ENCODE measurements at places on chromosomes 11 and 22.
A peak's percentile ranks its signal among the peaks of the same experiment; 100 is the strongest.

DNA sequence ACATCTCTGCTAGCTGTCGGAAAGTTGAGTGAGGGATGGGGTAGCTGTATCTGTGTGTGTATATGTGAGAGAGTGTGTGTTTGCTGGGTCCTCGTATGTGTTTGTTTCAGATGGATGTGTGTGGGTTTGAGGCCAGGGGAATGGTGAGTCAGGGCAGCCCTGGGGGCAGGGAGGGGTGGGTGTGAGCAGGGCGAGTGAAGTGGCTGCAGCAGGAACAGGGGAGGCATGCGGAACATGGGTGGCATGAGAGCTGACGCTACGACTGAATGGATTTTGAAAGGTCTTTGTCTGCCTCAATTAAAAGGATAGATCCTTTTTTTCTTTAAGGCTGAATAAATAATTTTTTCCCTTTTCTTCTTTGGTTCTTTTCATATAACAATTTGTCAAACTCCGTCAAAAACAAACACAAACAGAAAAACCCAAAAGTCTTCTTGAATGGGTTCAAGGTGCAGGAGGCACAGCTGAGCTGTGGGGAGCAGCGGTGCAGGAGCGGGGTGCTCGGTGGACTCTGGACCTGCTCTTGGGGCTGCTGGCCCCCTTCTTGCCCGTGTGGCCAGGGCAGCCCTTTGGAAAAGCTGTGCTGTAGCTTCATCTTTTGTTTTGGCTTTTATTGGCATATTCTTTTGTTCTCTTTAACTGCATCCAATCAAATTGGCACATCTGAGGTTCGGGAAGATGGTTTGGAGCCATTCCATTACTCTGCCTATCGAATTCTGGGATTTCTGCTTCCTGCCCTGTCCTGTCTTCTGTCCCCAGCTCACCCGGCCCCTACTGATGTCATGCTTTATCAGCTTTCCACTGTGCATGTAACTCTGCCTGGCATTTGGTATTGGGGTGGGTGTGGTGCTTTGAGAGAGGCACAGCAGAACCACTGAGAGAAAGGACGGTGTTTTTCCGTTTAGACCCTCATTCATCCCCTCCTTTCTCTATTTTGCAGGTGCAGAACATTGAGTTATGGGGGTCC is 80.1 kb downstream of the ADAMTS15 start:
- no peak for DNase-seq

DNA sequence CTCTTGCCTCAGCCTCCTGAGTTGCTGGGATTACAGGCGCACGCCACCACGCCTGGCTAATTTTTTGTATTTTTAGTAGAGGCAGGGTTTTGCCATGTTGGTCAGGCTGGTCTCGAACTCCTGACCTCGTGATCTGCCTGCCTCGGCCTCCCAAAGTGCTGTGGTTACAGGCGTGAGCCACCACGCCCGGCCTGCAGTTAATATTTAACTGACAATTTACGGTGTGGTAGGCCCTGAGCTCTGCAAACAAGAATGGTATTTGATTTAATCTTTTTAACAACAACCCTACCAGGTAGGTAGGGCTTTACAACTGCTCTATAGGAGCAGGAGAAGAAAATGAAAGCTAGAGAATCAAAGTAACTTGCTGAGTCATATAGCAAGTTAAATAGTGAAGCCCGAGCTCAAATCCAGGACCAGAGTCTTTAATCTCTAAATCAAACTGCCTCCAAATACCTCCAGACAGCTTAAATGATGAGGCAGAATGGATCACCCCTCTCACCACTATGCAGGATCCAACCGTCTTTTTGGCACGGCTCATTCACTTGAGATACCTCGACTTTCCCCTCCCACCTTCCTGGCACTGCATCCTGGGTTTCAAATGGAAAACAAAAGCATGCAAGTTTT is 9.4 kb downstream of the UEVLD start:
- no peak for DNase-seq

DNA sequence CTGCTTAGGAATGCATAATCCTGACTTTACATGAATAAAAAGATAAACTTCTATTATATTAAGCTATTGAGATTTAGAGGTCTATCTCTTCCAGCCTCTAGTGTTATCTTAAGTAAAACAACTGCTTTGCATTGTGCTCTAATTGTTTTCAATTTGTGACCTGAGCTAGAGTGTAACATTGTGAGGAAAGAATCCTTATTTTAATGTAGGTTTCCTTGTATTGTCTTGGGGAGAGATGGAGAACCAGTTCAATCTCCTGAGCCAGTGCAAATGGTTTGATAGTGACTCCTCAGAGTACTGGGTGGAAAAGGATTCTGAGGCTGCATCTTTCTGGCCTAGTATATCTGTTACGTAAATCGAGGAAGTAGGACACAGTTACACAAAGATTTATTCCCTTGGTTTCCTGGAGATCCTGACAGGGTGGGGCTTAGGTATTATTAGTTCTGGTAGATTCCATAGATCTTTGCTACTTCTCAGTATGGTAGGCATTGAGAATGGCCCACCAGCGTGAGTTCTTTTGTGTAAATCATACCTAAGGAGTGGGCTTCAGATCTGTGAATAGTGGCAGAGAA is 683.5 kb upstream of the CCDC179 start:
- no peak for DNase-seq

DNA sequence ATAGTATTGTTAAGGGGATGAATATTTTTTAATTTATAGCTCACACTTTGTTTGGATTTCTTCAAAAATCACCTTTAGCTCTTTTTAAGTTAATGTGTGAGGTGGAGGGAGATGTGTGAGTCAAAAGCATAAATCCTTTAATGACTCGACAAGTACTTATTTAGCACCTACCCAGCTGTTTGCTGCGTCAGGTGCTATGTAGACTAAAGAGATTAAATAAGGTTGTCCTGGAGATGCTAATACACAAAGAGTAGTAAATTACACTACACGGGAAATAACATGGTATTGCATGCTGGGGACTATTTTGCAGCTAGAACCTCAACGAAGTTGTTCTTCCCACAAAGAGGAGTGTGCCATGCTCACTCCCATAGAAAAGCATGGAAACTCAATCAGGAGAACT is 583.3 kb upstream of the TENM4 start:
- DNase-seq: peak; percentile 44

DNA sequence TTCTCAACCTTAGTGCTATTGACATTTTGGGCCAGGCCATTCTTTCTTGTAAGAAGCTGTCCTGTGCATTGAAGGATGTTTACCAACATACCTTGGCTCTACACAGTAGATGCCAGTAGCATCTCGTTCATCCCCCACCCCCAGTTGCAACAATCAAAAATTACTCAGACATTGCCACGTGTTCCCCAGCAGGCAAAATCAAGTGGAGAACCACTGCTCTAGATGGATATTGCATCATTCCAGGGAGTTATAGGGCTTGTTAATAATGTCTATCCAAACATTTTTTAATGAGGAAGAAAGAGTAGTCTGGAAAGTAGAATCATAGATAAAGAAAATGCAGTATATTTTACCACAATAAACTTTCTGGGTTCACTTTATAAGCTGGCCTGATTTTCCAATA is 64.1 kb downstream of the PRMT3 start:
- peak; percentile 9 for DNase-seq

DNA sequence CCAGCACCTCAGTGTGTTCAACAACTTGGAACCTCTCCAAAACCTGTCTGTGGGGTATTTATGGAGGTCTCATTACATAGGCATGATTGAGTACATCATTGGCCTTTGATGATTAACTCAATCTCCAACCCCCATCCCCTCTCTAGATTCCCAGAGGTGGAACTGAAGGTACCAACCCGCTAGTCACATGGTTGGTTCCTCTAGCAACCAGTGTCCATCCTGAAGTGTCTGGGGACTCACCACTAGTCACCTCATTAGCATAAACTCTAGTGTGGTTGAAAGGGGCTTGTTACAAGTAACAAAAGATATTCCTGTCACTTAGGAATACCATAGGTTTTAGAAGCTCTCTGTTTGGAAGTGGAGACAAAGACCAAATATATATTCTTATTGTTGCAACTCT is 40.3 kb downstream of the SIK2 start:
- no peak for DNase-seq

DNA sequence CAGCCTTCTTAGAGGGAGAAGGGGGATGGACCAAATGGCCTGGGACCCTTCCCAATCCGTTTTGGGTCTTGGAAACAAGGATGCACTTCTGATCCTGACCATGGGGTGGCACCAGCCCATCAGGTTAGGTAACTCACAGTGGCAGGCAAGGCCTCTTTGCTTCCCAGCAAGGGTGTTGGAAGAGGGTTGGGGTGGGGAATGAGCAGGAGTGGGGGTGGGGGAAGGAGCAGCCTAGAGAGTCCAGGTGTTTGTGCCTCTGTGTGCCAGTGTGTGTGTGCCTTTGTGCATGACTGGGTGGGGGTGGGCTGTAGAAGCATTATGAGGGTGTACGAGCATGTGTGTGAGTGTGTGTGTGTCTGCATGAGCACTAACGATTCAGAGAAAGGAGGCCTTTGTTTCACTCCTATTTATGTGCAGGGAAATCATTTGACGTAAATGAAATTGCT is 213.1 kb downstream of the INSC start:
- no peak for DNase-seq

DNA sequence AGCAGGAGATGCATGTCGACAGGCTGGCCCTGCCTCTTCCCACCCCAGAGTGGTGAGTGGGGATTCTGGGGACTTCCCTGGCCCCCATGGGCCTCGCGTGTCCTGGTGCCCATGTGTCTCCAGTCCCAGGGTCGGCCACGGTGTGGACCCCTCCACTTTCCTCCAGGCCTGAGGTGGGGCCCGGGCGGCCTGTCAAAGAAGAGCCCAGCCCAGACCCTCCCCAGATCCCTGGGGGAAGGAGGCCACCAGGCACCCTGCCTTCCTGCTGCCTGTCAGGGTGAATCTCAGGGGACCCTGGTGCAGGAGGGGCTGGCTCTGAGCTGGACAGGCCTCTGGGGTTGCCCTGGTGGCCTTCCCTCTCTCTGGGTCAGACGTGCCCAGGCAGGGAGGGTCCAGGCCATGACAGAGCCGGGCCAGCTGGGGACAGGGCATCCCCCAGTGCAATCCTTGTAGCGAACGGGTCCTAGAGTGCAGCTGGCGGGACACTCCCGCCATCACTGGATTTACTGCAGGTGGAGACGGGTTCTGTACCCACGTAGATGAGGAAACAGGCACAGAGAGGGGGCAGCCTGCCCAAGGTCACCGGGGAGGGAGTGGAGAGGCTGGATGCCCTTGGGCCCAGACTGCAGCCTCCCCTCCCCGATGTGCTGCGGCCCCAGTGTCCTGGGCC is 13.5 kb upstream of the MUC6 start:
- DNase-seq: no peak

- DNase-seq: no peak
Observed at GRCh38 chr11:11628651-11629050, 6.8 kb upstream of the GALNT18 start.

- DNase-seq: peak; percentile 93
Observed at GRCh38 chr11:29527391-29527936, 489.4 kb downstream of the KCNA4 start.

DNA sequence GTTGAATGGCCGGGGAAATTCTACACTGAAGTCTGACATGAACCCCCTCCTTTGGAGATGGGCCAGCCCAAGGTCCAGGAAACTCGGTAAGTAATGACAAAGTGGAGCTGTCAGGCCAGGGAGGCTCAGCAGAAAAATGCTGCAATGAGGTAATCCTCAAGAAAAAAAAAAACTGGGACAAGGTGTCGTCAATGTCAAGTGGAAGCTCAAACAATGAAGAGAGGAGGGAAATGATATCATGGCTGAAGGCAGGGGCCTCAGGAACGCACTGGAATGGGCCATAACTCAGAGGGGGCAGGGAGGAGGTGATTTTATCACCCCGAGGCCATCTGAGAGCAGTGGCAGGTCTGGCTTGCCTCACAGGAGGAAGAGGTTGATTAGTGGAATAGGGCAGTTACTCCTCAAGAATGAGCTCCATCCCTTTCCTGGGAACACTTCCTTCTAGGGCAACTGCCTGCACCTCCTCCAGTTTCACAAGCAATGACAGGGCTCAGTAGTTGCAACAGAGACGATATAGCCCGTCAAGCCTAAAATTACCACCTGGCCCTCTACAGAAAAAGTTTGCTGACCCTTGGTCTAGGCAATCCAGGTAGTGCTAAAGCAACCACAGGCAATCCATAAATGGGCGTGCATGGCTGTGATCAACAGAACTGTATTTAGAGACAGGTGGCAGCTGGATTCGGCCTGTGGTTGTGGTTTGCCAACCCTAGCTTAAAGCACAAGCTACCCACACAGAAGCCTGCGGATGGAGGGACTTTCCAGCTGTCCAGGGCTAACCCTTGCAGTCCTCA is 65.2 kb downstream of the FBXO7 start:
- DNase-seq: peak; percentile 32

- no peak for DNase-seq
Observed at GRCh38 chr11:11400635-11401232, 47.7 kb upstream of the CSNK2A3 start.

GRCh38 chr11:31651822-31652221 is 142.3 kb downstream of the ELP4 start:
- DNase-seq: no peak

DNA sequence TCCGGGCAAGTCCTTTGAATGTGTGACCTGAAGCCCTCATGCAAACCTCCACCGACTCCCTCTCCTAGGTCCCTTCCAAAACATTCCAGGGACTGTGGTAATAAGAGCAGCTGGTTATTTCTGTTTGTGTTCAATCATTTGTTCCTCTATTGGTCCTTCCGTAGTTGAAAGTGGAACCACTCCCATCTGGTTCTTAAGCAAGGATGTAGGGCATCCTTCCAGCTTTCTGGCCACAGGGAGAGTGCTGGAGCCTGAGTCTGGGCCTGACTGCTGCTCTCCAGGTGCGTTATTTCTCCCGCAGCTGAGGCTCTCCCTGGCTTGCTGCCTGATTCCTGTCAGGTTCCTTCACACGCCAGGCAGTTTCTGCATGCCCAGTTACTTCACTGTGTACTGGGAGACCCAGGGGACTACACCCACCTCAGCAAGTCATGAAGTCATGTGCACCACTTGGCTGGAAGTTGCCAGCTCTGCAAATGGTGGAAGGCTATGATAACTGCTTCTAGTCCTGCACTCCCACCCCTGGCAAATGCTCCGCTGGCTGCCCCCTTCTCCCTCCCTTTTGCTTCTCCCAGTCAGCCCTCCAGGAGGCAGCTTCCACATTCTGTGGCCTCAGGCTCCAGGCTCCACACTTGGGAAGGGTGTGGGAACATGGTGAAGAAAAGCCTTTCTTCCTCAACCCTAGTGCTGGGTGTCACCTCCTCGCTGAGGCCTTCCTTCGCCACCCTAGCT is 4.0 kb upstream of the ALX4 start:
- DNase-seq: no peak

DNA sequence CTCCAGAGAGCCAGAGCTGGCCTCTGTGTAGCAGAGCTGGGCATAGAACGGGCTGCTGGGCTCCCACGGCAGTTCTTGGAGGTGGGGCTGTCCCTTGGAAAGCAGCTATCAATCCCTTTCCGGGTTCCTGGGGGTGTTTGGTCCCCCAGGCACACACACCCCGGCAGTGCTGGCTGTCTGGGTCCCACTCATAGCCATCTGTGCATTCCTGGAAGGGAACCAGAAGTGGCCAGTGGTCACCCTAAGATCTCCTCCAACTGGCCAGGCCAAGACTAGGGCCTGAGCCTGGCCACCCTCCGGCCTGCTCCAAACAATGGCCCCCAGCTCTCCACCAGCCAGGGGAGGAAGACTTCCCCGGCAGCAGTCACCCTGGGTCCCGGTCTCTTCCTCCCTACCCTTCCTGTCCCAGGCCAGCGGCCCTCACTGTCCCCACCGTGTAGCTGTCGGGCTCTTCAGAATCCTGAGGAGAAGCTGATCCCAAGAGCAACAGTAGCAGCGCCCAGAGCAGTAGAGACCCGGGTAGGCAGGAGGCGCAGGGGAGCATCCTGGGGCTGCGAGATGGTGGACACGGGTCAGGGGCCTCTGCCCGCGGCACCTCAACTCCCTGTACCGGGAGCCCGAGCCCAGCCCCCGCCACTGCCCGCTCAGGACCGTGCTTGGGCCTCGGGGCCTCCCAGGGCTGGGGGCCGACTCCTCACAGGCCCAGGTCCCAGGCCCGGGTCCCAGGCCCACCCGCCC is 620 bp downstream of the EFEMP2 start:
- DNase-seq: no peak

All from foreskin keratinocyte (primary cell).